ENCODE measurements at places on chromosomes 2 and 18. TPM values are rescaled to one million over a fixed set of nuclear protein-coding genes. Genes with fewer than 3 reads are reported as not detected.

The RRM2 gene
- polyA plus RNA-seq: 68.5 TPM

The USP34 gene
- polyA plus RNA-seq: 34.7 TPM

The ACKR3 gene
- not detected for polyA plus RNA-seq

The ALK gene
- not detected for polyA plus RNA-seq

The PAX8 gene
- polyA plus RNA-seq: 1.1 TPM

The MROH2A gene
- not detected for polyA plus RNA-seq

Measured in IMR-90 (cell line).